ENCODE measurements at places on chromosomes 7 and 10.

- DNase-seq, result no peak
Measured at GRCh38 chr10:89975771-89976170, 274.4 kb downstream of the KIF20B start.

DNA sequence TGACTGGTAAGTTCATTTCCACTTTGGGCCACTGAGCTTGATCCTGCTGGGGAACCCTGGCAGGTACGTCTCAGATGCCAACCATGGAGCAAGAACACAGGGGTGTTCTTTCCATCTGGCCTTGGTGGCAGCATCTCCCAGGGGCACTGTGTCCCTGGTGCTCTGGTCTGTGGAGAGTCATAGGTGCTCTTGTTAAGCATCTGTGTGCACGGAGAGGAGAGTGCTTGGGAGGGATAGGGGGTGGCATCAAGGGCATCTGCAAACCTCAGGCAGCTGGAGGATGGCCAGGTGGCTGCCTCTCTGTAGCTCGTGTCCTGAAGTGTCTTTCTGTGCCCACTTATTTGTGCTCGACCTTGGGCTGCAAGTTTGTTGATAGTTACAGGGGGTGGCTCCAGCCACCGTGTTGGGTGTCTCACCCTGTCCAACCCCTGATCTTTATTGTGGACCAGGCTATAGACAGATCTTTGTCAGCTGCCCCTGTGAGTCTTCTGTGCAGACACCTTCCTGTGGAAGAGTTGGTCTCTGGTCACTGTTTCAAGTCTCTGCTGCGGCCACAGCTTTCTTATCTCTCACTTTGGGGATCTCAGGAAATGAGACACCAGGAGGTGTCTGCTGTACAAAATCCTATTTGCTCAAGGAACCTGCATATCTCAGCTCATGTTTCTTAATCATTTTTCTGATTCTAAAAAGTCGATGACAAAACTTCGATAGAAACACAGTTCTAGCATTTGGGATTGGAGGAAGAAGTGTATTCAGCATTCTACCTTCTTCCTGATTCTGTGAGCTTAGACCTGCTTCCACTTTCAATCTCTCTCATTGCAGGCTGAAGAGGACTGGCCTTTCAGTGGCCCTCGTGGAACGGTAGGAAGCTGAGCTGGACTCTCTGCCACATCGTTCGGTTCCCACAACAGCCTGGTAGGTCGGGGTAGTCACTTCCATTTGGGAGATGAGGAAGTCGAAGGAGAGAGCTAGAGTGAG lies 17.2 kb upstream of the GIMAP8 start:
- DNase-seq, result no peak

DNA sequence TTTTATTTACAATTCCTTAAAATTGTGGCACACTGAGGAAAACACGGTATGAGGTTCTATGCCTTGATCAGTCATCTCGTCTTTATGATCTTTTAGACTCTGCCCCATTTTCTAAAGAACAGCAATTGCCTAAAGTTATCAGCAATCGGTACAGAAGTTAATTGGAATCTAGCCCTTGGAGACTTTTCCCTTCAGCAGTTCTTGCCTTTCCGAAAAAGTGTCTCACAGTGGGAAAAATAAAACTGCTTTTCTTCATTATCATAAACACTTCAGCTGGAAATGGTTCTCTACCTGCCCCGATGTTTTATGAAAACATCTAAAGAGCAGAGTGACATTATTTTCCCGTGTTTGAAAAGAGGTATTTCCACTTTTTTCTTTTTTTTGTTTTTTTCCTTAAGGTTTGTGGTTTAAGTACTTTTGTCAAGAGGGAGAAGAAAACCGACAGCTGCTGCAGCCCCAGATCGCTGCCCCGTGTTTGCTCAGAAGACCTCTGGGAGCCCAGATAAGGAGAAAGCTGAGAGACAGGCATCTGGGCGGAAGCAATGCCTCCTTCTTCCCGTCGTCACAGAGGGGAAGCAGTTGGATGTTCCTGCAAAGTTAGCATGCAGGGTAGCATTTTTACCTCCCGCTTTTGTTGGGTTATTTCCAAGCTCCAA lies 149.7 kb downstream of the FRMD4A start:
- no peak for DNase-seq

DNA sequence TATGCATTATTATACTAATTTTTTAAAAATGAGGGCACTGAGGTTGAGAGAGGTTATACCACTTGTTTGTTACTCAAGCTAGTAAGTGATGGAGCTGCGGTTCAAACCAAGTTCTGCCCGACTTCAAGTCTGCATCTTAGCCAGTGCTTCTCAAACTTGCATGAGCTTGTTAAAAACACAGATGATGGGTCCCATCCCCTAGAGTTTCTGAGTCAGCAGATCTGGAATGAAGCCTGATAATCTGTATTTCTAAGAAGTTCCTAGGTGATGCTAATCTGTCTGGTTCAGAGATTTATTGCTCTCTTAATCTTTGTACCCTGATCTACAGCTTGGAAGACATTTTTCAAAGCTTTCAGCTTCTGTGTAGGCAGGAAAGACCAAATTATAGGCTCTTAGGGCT lies 67.7 kb upstream of the CC2D2B start:
- DNase-seq, result no peak

DNA sequence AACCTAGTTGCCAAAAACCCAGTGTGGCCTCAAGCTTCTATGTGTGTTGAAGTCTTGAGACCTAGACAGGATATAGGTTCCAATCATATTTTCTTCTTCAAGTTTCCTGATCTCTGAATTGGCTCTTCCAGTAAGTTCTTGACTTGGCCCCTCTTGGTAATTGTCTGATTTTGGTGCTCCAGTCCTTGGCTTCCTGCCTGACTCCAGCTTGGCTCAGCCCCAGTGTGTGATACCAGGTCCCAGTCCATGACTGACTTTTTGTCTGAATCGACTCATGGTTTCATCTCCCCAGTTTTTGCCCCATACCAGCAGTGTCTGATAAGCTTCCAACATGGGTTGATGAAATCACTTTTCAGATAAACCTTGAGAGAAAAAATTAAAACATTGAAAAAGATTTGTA lies 72.3 kb downstream of the FAS start:
- no peak for DNase-seq

DNA sequence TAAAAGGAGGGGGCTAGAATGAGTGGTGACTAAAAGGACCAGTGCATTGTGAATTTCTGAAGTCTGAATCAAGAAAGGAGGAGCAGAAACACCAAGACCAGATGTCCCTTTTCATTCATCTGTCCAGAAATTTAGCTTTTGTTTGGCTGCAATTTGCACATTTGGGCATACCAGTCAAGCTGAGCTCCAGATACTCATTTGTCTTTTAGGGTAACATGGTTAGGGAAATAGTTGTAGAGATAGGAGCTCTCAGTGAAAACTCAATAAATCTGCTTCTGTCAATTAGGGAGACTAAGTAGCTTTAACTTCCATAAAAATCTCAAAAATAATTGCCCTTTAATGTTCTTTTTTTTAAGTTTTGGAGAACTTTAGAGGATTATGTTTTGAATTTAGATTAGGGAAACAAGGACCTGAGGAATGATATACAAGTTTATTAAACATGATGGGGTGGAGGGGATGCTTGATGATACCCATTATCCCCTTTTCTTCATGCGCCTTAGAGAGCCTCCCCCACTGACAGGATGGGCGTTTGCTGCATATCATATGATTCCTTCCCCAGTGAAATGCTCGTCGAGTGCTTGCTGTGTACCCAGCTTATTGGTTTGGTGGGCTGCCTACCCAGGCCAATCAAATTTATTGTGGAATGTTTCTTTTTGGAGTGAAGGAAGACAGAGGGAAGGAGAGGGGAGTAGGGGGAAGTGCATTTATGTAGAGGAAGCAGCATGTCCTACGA lies 50.7 kb upstream of the RPA3 start:
- DNase-seq, result no peak

- no peak for DNase-seq
Measured at GRCh38 chr7:50537417-50537816, 27.8 kb downstream of the DDC start.

Data from activated effector memory CD4-positive, alpha-beta T cell treated with Interleukin-2 at 50 U/mL for 16 hours (primary cell).